ENCODE measurements at places on chromosomes 11 and 22. TPM values are rescaled to one million over a fixed set of nuclear protein-coding genes. Genes with fewer than 3 reads are reported as not detected.

GRCh38 chr11:86291466-86292262, 10.4 kb upstream of the HIKESHI start:
- DNase-seq = no peak

DNA sequence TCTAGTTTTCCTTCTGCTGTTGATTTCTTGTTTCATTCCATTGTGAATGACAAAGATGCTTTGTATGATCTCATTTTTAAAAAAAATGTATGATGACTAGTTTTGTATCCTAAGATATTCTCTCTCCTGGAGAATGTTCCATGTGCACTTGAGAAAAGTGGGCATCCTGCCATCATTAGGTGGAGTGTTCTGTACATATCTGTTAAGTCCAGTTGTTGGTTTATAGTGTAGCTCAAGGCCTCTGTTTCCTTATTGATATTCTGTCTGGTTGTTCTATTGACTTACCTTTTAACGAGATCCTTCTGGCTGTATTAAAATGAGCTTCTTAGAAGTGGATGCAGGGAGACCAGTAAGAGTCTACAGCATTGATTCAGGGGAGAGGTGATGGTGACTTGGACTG, 35.2 kb downstream of the SGSM1 start:
- no peak for DNase-seq

- no peak for DNase-seq
Measured at GRCh38 chr22:48579043-48579927, 1248.4 kb downstream of the BRD1 start.

DNA sequence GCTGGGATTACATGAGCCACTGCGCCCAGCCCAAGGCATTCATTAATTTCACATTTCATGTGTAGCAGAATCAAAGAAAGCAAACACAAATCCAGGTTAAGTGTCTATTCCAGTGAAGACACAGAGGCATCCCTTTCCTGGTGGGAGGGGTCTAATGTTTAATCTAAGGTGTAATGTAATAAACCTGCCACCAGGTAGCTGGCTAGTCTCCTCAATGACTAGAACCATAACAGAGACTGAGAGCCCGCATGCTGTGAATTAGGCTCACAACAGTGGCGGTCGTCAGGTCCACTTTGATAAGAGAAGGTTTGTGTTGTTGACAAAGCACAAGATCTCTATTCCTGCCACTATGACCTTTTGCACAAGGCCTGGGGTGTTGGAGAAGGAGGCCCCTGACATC, 64.2 kb upstream of the ADA2 start:
- no peak for DNase-seq

DNA sequence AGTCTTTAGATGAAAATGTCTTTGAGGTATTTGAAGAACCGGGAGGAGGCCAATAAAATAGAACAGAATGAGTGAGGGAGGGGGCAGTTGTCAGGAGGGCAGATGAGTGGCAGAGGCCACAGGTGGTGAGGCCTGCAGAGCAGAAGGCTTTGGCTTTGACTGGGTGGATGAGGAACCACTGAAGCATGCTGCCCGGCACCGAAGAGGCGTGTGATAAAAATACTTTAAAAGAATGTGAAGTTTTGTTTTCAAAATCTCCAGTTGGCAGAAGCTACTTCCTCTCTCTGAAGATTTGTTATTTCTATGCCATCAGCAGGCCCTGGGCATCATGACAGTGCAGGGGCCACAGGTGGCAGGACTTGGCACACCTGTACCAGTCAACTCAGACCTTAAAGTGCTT, 6.3 kb downstream of the MS4A12 start:
- DNase-seq = no peak

Gene SCGB1C1
- not detected for total RNA-seq

DNA sequence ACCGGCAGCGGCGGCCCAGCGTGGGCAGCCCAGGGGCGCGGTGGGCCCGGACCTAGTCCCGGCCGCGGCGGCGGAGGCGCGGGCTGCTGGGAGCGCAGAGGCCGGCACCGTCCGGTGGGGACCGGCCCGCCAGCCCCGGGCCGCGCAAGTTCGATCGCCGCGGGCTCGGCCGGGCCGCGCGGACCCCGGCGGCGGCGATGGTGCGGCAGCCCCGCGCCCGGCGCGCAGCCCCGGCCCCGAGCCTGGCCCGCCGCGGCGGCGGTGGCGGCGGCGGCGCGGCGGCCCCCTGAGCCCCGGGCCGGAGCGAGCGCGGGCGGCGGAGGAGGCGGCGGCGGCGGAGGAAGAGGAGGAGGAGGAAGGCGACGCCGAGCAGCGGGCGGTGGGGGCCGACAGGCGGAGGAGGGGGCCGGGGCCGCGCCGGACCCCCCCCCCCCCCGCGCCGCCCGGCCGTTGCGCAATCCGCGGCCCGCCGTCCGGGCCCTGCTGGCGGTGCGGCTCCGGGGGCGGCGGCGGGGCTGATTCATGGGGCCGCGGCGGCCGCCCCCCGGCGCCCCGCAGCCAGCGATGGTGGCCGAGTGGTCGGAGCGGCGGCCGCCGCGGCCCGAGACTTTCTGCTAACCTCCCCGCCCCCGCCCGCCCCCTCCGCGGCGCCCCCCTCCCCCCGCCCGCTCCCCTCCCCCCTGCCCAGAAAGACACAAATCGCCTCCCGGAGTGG, 1251.9 kb downstream of the BRD1 start:
- DNase-seq = no peak

- no peak for DNase-seq
Measured at GRCh38 chr11:123100379-123101085, 38.6 kb upstream of the HSPA8 start.

DNA sequence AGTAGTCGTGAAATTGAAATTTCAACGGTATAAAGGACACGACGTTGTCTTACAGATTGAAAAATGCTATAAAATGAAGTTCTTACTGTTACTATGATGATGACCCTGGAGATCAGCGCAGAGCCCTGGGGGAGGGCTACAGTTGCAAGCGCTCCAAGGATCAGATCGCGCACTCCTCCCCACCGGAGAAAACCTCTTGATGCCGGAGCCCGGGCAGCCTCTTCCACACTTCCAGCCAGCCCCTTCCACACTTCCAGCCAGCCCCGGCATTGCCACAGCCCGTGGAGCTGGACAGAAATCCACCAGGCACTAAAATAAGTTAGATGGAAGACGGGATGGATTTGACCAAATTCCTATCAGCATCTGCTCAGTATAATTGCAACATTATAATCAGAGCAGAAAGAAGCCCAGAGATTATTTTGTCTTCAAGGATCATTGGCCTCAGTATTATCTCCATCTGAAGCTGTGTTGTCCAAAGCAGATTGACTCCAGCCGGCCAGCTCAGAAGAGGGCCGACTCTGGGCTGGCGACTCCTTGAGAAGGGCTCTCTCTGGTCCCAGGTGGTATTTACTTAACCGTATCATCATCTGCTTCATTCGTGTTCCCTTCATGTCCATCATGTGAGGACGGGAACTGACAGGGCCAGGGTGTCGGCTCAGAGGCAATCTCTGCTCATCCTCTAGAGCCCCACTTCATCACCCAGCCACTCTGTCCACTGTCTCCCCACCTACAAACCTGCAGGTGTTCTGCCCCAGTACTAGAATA, 777 bp upstream of the MICAL3 start:
- no peak for DNase-seq

DNA sequence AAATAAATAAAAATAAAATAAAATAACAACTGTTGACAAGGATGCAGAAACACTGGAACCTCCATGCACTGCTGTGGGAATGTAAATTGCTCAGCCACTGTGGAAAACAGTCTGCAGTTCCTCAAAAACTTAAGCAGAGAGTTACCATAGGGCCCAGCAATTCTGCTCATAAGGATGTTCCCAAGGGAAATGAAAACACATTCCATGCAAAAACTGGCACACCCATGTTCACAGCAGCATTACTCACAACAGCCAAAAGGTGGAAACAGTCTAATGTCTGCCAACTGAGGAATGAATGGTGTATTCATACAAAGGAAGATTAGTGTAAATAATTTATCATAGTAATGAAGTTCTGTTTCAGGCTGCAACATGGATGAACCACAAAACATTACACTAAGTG, 3.2 kb upstream of the KRTAP5-10 start:
- DNase-seq = no peak

GRCh38 chr11:64813826-64814225, 3.5 kb upstream of the MEN1 start:
- no peak for DNase-seq

GRCh38 chr11:72091292-72091691, 10.6 kb downstream of the LRRC51 start:
- peak; percentile 57 for DNase-seq

Gene CLMP
- 3.4 TPM for total RNA-seq

DNA sequence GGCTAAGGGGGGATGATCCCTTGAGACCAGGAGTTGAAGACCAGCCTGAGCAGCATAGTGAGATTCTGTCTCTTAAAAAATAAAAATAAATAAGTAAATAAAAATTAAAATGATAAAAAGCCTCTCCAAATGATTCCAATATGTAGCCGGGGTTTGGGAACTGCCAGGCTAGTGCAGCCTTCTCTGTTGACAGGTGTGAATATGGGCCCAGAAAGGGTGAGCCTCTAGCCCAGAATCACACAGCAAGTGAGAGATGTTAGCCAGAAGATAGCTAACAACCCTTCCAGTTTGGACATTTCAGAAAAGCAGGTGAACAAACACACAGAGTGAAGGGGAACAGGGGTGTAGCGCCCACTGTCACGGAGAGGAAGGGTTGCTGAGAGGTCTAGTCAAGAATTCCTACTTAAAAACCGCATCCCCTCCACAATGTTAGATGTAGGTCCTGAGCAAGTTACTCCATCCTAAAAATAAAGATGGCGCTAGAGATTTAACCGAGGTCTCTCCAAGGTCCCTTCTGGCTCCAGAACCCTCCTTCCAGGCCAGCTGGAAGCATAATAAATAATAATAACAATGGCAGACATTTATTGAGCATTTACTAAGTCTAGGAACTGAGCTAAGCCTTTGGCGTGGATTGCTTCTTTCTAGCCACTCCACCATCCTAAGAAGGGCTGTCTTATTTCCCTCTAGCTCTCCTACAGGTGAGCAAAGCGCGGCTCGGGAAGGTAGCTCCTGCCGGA, 51.6 kb downstream of the CYTH4 start:
- DNase-seq = no peak

Gene OR5B2
- total RNA-seq = not detected

DNA sequence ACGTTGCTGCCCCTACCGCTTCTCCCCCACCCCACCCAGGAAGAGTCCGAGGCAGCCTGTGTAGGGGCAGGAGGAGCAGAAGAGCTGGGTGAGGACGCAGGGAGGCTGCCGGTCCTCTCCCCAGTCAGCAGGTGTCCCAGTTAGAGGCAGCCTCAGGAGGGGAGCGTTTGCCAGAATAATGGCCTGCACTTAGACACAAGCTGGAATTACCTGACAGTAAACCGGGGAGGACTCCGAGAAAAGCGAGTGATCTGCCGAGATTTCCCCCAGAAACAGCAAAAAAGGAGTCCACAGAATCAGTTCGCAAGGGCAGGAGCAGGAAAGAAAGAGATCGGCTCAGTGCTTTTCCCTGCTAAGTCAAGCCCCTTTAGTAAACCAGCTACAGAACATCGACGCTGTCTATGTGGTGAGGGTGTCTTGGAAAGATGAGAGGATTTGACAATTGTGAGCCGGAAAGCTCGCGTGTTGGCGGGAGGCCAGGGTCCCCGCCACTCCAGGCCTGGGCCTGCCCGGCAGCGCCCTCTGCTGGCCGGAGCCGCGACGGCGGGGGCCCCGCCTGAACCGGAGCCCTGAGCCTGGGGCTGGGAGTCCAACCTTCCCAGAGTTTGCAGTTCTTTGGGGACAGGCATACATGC, 17.7 kb upstream of the THRSP start:
- peak; percentile 83 for DNase-seq

DNA sequence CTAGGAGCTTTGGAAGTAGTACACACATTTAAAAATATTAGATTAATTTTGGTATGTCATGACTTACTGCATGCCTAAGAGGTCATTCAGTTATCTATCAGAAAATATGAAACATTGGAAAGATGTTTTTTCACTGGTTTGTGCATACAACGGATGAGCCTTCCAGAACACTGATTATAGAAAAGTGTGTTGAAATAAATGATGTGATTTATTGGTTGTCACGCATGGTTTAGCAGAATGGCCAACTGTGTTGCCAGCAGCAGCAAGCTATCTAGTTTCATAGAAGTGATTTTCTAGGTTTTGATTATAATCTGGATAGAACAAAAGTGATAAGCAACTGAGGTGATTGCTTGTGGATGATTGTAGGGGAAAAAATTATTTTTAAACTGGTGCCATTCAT, 53.6 kb downstream of the DDX10 start:
- DNase-seq = no peak

DNA sequence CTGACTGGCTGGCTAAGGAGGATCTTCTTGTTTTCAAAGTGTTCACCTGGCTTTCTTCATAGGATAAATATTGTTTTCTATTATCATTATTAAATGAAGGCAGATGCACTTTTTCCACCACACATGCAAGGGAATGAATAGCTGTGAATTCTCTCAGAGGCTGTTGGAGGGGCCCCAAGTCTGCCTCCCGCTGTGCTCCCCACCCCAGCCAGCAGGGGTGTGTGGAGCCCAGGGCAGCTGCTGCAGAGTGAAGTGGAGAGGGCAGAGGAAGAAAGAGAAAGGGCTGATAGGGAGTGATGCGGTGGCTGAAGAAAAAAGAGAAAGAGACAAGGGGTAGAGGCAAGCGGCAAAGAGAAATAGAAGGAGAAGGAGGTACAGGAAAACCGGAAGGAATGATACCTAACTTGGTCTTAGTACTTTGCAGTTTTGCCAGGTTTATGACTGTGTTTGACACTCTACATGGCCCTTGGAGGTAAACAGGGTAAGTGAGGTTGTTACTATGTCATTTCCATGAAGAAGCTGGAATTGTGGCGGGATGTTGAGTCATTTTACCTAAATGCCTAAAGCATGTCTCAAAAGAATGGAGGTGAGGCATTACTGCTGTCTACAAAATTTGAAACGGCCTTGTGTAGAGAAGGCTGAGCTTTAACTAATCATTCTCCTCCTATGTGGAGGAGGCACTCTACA, 145.7 kb upstream of the B3GAT1 start:
- DNase-seq = no peak

Gene MUC5B
- not detected for total RNA-seq

- no peak for DNase-seq
Measured at GRCh38 chr11:93073508-93074280, 104.2 kb downstream of the MTNR1B start.
